ENCODE measurements at places on chromosomes 7 and 10.

DNA sequence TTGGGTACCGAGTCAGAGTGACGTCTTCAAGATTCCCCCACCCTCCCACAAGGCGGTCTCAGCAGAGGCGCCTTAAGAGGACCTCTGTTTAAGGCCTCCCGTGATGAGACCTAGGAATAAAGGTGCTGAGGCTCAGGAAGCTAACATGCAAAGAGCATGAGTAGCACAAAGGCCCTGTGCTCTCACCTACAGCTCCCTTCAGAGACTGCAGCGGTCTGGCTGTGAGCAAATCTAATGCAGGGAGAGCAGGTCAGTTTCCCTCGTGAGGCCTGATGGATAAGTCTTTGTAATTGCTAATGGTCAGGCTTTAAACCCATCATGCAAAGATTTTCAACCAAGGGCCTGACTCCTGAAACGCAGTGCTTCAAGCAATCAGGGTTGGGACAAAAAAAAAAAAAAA, 909.3 kb upstream of the GHITM start:
- DNase-seq: no peak

- no peak for DNase-seq
Measured at GRCh38 chr7:29239638-29240037, 45.1 kb downstream of the CHN2 start.

DNA sequence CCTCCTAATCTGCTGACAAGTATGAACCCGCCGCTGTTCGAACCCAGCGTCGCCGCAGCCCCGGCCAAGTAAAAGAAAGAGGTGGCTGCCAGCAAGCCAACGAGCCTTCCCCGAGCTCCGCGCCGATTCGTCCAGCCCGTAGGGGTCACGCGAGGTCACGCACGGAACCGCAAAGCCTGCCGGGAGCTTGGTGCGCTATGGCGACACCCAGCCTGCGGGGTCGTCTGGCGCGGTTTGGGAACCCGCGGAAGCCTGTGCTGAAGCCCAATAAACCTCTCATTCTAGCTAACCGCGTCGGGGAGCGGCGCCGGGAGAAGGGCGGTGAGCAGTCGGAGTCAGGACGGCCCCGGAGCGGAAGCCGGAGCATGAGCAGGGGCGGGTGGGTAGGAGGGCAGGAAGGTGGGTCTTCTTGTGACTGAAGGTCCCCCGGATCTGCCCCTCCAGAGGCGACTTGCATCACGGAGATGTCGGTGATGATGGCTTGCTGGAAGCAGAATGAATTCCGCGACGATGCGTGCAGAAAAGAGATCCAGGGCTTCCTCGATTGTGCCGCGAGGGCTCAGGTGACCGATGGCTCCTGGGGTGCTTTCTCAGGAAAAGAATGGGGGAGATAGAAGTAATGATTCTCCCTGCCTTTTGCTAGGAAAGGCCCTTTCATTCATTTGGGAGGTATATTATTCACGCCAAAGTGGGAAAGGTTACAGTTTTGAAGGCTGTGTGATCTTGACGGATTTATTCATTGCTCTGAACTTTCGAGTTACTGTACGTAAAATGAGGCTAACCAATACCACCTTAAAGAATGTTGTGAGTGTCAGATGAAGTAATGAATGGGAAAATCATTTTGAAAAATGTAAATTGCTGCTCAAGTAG, at the start of gene CHCHD1:
Gene CHCHD1 (plus strand): TSS at position 170 of the 870 bp plus-strand sequence. CDS start 28 bp downstream, at position 198.
- DNase-seq: peak; percentile 35

DNA sequence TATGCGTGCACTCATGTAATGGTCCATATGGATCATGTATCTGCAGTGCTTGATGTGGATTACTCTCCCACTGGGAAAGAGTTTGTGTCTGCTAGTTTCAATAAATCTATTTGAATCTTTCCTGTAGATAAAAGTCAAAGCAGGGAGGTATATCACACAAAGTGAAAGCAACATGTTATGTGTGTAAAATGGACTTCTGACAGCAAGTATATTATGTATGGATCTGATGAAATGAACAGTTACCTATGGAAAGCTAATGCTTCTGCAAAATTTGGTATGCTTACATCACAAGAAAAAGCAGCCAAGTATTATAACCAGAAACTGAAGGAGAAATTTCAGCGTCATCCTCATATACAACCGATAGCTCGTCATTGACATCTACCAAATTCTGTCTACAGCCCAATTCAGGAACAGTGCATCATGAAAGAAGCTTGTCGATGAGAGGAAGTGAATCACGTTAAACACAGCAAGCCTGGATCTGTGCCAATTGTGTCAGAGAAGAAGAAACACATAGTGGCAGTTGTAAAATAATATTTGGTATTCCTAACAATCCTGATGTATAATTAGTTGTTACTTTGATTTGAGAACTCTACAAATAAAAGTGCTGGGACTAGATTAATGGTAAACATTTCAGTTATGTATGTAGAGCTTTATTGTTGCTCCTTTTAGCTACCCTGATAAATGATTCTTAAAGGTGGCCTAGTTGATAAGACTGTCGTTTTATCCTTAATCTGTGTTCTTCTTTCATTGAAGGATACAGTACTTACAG, 14.2 kb upstream of the SYPL1 start:
- DNase-seq: no peak

Data from cortex of kidney (tissue), 1 donor.